GM23248 (cell line): ENCODE measurements at places on chromosomes 12 and 14. TPM values are rescaled to one million over a fixed set of nuclear protein-coding genes. Genes with fewer than 3 reads are reported as not detected.

- H3K4me1 ChIP-seq, result no peaks in the 10 kb centered on the region
- no peaks in the 10 kb centered on the region for H3K36me3 ChIP-seq
- H3K27ac ChIP-seq, result no peak overlapping the region
These were observed 15.2 kb downstream of the MDGA2 start for GRCh38 chr14:47660158-47660557.

- H3K27me3 ChIP-seq, result no peaks in the 10 kb centered on the region
- H3K4me1 ChIP-seq, result peaks cover 74% of the 10 kb centered on the region
- peak overlapping the region; percentile 99 for H3K27ac ChIP-seq
- H3K4me3 ChIP-seq, result 0 out of 2 replicates have a peak overlapping the region, but pooled peaks have one; percentile 7
- H3K36me3 ChIP-seq, result no peaks in the 10 kb centered on the region
These were observed 132.8 kb upstream of the HIF1A start for GRCh38 chr14:61562321-61563161.

Gene HCAR2
- polyA plus RNA-seq, result not detected in 2 replicates

DNA sequence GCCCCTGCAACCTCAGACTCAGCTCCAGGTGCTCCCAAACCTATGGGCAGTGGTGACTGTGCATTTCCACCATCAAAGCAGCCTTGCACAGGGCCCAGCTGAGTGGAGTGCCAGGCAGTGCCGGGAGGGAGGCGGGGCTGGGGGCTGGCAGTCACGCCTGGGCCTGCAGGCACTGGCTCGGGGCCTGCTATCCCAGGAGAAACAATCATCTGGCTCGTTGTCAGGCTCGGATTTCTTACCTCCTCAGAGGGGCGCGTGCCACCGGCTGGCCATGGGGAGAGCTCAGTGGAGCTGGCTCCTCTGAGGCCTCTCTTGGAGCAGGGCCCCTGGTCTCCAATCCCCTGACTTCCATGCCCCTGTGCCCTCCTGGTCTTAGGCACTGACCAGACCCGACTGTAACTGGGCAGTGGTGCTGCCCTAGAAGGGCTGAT is 20.2 kb upstream of the PPP1R13B start:
- 0 out of 2 replicates have a peak, but pooled peaks cover 4% of the 10 kb centered on the region for H3K4me1 ChIP-seq
- no peaks in the 10 kb centered on the region for H3K36me3 ChIP-seq
- no peak for DNase-seq
- no peak overlapping the region for H3K27ac ChIP-seq

Gene KRT82
- not detected in 2 replicates for polyA plus RNA-seq

GRCh38 chr12:51171884-51172514 is 936 bp downstream of the TFCP2 start:
- no peaks in the 10 kb centered on the region for H3K36me3 ChIP-seq
- peak overlapping the region; percentile 90 for H3K4me3 ChIP-seq
- peak overlapping the region; percentile 99 for H3K27ac ChIP-seq
- peaks cover 14% of the 10 kb centered on the region for H3K4me1 ChIP-seq

Gene KRT75
- not detected in 2 replicates for polyA plus RNA-seq

DNA sequence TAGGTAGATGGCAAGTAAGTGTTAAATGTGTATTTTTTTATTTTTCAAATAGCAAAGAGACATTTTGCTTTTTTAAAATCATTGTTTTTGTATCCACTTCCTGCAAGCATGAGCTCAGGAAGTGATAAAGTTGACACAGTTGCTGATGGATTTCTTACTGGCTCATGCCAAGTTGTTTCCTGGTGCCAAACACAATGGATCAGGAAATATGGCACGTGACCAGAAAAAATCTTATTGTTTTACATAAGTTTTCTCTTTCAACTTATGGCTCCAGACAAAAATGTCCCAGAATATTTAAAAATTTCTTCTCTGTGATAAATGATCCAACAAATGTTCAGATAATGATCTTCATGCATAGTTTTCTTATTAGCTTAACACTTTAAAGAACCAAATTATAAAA is 1279.1 kb upstream of the FLRT2 start:
- H3K36me3 ChIP-seq, result no peaks in the 10 kb centered on the region
- no peak overlapping the region for H3K4me3 ChIP-seq
- no peak for DNase-seq
- no peak overlapping the region for H3K27ac ChIP-seq
- H3K4me1 ChIP-seq, result no peaks in the 10 kb centered on the region

GRCh38 chr12:6377667-6377994 is 2.3 kb upstream of the SCNN1A start:
- no peaks in the 10 kb centered on the region for H3K27me3 ChIP-seq
- H3K36me3 ChIP-seq, result no peaks in the 10 kb centered on the region
- no peak overlapping the region for H3K4me3 ChIP-seq

Gene USP44
- 0.54 and 0.58 TPM in 2 replicates for polyA plus RNA-seq

Gene SAMD15
- 0.95 and 1.3 TPM in 2 replicates for polyA plus RNA-seq

DNA sequence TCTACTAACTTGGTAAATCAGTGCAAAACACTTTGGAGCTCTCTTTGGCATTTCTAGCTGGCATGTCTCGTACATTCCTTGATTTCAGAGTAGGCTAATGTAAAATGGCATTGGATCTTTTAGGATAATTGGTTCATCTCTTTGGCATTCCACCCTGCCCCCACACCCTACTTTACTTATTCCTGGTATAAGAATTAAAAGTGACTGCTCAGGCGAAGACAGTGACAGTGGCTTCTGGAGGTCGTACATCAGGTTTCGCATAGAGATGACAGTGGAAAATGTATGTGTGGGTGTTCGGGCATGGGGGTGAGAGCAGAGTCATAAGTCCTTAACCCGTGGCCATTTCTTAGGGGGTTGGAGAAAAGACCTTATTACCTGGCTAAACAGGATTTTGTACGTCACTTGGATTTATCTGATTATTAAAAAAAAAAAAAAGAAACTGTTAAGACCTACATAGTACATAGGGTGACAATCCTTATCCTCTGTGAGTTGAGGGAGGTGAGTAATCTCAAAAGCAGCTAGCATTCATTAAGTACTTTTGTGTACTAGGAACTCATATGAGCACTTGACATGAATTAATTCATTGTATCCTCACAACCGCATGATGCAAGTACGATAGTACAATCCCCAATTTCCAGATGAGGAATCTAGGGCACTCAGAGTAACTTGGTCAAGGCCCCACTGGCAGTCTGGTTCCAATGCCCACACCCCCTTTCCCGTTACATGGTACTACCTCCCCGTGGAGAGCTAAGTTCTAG is 22.4 kb upstream of the KCNK13 start:
- no peak overlapping the region for H3K27ac ChIP-seq
- peaks cover 26% of the 10 kb centered on the region; the same call in 1 of the 2 replicates for H3K36me3 ChIP-seq
- H3K27me3 ChIP-seq, result no peaks in the 10 kb centered on the region
- no peak for DNase-seq

GRCh38 chr12:131464081-131464480 is 246.8 kb upstream of the SFSWAP start:
- H3K4me3 ChIP-seq, result no peak overlapping the region
- no peaks in the 10 kb centered on the region for H3K27me3 ChIP-seq
- H3K4me1 ChIP-seq, result no peaks in the 10 kb centered on the region

DNA sequence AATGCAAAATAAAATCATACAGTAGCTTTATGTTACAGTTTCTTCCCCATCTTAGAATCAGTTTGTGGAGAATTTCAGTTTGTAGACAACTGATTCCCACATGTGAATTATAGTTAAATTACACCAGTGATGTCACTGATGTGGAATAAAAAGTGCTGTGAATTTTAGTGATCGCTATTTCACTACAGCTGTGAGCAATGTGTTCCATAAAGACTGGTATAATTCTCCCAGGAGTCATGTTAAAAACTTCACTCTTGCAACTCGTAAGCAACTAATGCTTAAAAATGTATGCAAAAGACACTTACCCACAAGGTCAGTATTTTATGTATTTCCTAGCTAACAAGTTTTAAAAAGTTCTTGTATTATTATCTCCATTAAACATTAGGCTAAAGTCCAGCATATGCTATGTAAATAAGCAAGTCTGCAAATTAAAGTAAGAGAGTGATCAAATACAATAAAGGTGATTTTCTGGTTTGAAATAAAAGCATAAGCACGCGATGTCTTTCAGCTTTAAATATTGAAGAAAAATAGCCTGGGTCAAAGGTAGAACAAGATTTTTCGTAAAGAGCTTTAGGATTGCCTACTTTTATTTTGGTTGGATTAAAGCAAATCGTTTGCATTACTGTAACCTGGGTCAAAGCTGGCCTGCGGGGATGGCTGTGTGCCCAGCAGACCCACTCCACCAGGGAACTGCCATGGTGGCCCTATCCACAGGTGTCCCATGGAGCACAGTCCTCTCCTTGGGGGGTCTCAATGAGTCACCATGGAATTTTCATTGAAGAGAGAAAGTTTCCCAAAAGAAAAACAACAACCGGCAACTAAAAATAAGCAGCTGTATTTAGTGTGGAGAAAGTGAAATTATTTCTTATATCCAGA is 12.7 kb upstream of the LRIG3 start:
- H3K4me1 ChIP-seq, result no peaks in the 10 kb centered on the region
- H3K4me3 ChIP-seq, result no peak overlapping the region
- no peaks in the 10 kb centered on the region for H3K27me3 ChIP-seq

GRCh38 chr14:49553892-49554291 is 32.3 kb downstream of the RPS29 start:
- no peak overlapping the region for H3K4me3 ChIP-seq
- H3K27me3 ChIP-seq, result no peaks in the 10 kb centered on the region; the same call in 1 of the 2 replicates
- no peak overlapping the region for H3K27ac ChIP-seq
- H3K36me3 ChIP-seq, result no peaks in the 10 kb centered on the region
- DNase-seq, result no peak
- no peaks in the 10 kb centered on the region; the same call in 1 of the 2 replicates for H3K4me1 ChIP-seq

DNA sequence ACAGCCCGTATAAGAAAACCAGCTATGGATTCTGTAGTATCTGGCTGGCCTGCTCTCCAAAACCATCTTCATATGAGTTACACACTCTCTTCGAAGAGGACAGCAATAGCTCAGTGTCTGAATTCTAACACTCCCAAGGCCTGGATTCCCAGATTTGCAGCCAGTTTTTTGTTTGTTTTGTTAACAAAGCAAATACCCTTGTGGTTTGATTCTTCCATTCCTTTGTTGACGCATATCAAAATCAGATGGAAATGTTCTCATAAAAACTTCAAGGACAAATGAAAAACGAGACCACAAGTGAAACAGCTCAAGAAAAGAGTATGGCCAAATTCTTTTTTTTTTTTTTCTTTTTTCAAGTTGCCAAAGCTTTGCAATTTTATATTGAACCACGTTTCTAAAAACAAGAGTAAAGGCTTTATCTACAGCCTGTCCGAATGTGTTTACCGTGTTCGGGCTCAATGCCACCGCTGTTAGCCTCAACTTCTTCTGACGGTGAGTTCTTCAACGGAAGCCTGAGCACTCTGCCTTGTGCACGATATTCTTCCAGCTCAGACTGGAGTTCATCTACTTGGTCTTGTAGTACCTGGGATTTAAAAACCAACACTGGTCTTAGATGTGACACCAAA is 67.5 kb downstream of the NIN start:
- H3K36me3 ChIP-seq, result peaks cover 5% of the 10 kb centered on the region
- H3K4me3 ChIP-seq, result peak overlapping the region; percentile 22
- H3K27me3 ChIP-seq, result no peaks in the 10 kb centered on the region
- peaks cover 42% of the 10 kb centered on the region for H3K4me1 ChIP-seq
- peak; percentile 87 for DNase-seq

GRCh38 chr12:84973026-84973425 is 60.4 kb upstream of the SLC6A15 start:
- no peaks in the 10 kb centered on the region for H3K36me3 ChIP-seq
- H3K27ac ChIP-seq, result no peak overlapping the region
- H3K27me3 ChIP-seq, result no peaks in the 10 kb centered on the region

Gene RASSF9
- polyA plus RNA-seq, result 0.86 and 1.1 TPM in 2 replicates

Gene SYCP3
- 0.39 and 0.77 TPM in 2 replicates for polyA plus RNA-seq

GRCh38 chr12:47875746-47876439 is 28.9 kb downstream of the VDR start:
- no peak for DNase-seq
- H3K4me1 ChIP-seq, result peaks cover 7% of the 10 kb centered on the region
- H3K27me3 ChIP-seq, result no peaks in the 10 kb centered on the region
- H3K27ac ChIP-seq, result no peak overlapping the region
- peaks cover 13% of the 10 kb centered on the region; the same call in 1 of the 2 replicates for H3K36me3 ChIP-seq
- no peak overlapping the region for H3K4me3 ChIP-seq

- DNase-seq, result no peak
- H3K27ac ChIP-seq, result peak overlapping the region; percentile 37
- H3K4me3 ChIP-seq, result no peak overlapping the region
- H3K4me1 ChIP-seq, result peaks cover 15% of the 10 kb centered on the region
- H3K36me3 ChIP-seq, result no peaks in the 10 kb centered on the region
These were observed 68.3 kb upstream of the DDX11 start for GRCh38 chr12:31005256-31005943.

DNA sequence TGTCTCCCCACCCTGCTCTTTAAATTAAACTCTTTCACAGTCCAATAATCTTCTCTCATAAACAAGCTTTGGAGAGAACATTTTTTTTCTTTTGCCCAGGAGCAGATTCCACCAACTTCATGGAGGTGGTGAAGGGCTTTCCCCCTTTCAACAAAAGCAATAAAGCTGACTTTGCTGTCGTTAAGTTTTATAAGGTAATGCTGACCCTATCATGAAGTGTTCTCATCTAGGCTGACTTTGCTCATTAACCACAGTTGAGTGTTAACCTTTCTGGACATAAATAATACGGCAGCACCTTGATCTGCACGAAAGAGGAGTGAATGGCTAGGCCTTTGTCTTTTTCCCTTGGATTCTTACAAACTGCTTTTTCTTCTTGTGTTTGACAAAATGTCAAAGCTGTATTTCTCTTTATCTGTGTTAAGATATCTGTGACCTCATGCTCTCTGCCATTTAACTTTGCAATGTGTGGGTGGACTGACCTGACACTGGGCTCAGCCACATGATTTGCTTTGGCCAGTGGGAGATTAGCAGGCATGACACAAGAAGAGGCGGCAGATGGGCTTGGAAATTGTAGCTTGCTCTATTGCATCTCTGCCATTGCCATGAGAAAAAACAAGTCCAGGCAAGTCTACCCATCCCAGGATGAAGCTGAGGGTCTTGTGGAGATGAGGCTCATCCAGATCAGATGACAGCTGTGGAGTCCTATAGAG is 470.9 kb upstream of the CCDC196 start:
- no peaks in the 10 kb centered on the region for H3K36me3 ChIP-seq
- H3K27me3 ChIP-seq, result peaks cover 11% of the 10 kb centered on the region; the same call in 1 of the 2 replicates
- no peak for DNase-seq
- no peak overlapping the region for H3K4me3 ChIP-seq
- H3K27ac ChIP-seq, result no peak overlapping the region
- H3K4me1 ChIP-seq, result no peaks in the 10 kb centered on the region

GRCh38 chr12:92558806-92559205 is 144.0 kb upstream of the PLEKHG7 start:
- peak; percentile 73 for DNase-seq
- H3K36me3 ChIP-seq, result no peaks in the 10 kb centered on the region
- peak overlapping the region; percentile 12; the same call in 1 of the 2 replicates for H3K27ac ChIP-seq
- no peaks in the 10 kb centered on the region for H3K27me3 ChIP-seq
- no peak overlapping the region for H3K4me3 ChIP-seq

Gene SLC41A2
- polyA plus RNA-seq, result 8.9 and 9.3 TPM in 2 replicates

GRCh38 chr14:20611277-20611676 is 20.1 kb upstream of the RNASE12 start:
- no peaks in the 10 kb centered on the region for H3K27me3 ChIP-seq
- H3K4me3 ChIP-seq, result no peak overlapping the region
- no peaks in the 10 kb centered on the region for H3K36me3 ChIP-seq
- H3K4me1 ChIP-seq, result peaks cover 8% of the 10 kb centered on the region; the same call in 1 of the 2 replicates
- H3K27ac ChIP-seq, result no peak overlapping the region

Gene PUS7L
- 23.1 and 23.3 TPM in 2 replicates for polyA plus RNA-seq

Gene LAG3
- 0.29 TPM in 1 of 2 replicates, not detected in the other for polyA plus RNA-seq
